Urothelium cell line (cell line): ENCODE measurements at places on chromosomes 2 and 18.

DNA sequence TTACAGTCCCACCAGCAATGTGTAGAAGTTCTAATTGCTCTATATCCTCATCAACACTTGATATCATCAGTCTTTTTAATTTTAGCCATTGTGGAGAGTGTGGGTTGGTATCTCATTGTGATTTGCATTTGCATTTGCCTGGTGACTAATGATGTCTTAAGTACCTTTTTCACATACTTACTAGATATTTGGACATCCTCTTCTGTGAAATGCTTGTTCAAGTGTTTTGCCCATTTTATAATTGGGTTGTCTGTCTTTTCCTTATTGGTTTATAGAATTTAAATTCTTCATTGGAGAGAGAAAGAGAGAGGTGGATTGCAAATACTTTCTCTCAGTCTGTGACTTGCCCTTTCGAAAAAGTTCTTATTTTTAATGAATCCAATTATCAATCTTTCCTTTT lies 14.0 kb upstream of the PPP1CB start:
- DNase-seq, result no peak

GRCh38 chr2:219291394-219291793 lies 12.2 kb downstream of the DNAJB2 start:
- DNase-seq, result no peak

DNA sequence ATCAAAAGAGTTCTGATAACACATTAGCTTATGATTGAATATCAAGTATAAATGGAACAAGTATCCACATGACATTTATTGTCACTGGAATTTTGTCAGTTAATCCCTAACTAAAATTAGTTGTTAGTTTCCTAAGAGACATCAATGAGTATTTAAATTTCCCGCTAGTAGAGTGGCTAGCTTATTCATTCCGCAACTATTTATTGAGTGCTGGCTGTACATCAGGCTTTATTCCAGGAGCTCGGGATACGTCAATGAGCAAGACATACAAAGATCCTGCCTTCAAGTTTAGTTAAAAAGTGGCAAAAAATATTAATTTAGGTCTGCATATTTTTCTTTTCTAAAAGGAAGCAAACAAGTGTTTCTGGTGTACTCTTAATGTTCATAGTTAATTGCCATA lies 59.3 kb downstream of the PRKRA start:
- DNase-seq, result no peak

GRCh38 chr18:48777026-48777743 lies 173.6 kb downstream of the SMAD7 start:
- peak; percentile 71 for DNase-seq

DNA sequence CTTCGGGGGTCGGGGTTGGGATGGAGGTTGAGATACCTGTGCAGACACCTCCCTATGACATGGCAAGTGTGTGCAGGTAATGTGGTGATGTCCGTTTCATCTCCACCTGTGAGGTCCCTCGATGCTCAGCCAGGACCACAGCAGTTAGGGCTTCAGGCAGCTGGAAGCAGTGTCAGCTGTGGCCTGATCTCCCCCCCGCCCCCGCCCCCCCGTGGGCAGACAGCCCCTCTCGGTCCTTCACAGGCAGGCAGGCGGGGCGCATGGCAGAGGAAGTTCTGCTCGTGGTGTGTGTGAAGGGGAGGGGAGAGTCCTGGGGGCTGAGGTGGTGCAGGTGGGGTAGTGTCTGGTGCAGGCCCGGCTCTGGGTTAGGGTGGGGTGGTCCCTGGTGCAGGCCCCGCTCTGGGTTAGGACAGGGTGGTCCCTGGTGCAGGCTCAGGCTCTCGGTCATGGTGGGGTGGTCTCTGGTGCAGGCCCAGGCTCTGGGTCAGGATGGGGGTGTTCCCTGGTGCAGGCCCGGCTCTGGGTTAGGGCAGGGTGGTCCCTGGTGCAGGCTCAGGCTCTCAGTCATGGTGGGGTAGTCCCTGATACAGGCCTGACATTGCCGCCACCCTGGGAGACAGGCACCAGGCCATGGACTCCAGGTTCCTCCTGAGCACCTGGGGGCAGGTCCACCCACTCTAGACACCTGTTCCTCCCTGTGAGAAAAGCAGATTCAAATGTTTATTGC lies 94.3 kb downstream of the NFATC1 start:
- DNase-seq, result no peak

DNA sequence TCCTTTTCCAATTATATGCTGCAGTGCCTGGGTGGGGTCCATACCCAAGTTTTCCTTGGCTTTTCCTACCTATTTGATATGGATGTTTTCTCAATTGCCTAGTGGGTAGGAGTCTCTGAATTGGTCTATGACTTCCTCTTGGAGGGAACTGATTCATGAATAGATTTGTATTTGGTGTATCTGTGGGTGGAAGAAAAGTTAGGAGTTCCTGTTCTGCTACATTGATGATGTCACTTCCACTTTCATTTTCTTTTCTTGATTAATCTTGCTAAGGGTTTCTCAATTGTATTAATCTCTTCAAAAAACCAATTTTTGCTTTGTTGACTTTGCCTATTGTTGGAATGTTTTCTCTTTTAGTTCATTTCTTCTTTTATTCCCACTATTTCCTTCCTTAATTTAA lies 37.4 kb upstream of the SLC9A2 start:
- no peak for DNase-seq

DNA sequence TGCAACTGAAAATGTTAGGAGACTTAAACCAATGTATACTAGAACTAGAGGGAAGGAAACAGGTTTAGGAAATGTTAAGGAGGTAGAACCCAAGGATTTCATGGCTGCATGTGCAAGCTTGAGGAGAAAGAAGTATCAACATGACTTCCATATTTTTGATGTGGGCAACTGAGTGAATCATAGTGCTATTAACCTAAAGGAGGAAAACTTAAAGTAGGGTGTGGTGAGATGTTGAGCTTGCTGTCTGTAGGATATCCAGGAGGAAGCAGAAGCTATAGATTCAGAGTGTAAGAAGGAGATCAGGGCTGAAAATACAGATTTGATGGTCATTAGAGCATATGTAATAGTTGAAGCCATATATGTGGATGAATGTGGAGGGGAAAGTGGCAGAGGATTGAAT lies 31.5 kb downstream of the NDC80 start:
- no peak for DNase-seq

GRCh38 chr2:163527381-163527780 lies 208.4 kb downstream of the FIGN start:
- no peak for DNase-seq

DNA sequence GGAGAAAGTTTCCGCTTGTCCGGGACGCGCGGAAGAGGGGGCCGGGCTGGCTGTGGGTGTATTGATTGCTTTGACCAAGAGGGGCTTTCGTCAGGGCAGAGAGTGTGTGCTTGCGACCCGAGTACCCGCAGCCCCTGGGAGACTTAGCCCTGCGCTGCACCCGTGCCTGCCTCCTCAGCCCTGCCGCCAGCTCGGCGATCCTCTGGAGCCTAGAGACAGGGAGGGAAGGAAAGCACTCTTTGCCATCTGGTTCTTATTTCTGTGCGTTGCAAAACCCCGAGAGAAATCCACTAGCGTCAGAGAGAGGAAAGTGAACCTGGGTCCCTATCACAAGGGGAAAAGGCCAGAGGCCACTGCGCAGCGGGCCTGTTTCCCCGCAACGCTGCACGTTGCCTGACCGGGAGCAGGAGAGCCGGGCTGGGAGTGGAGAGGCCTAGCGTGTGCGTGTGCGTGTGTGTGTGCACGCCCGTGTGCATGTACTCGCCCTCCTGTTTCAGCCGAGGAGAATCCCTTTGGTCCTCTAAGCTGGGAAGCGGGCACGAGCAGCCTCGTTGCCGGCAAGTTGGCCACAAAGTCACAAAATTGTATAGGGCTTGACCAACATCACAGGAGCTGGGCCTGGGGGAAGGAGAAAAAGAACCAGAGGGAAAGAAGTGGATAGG lies 1.7 kb downstream of the SIX3 start:
- DNase-seq, result no peak

- no peak for DNase-seq
Observed at GRCh38 chr18:78611201-78611800, 368.3 kb upstream of the SALL3 start.

GRCh38 chr18:67199993-67200617 lies 316.4 kb downstream of the DSEL start:
- DNase-seq, result peak; percentile 3

DNA sequence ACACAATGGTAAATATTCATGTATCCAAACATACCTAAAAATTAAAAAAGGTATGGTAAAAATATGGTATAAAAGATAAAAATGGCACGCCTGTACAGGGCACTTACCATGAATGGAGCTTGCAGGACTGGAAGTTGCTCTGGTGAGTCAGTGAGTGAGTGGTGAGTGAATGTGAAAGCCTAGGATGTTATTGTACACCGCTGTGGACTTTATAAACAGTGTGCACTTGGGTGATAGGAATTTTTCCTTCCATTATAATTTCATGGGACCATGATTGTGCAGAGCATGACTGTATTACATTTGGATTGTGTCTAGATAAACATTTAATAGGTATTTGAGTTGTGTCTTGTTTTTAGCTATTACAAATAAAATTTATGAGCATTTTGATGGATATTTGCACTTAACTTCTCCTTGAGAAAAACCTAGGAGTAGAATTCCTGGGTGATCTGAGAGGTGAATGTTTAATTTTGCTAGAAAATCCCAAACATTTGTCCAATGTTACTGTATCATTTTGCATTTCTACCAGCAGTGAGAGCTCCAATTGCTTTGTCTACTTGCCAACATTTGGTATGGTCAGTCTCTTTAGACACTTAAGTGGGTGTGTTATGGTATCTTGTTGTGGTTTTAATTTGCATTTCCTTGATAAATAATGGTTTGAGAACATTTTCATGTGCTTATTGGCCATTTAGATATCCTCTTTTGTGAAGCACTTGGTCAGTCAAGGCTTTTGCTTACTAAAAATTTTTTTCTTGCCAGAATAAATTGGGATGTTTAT lies 81.7 kb downstream of the BCL2L11 start:
- DNase-seq, result no peak

- DNase-seq, result no peak
Observed at GRCh38 chr2:239831861-239832489, 193.2 kb downstream of the NDUFA10 start.

DNA sequence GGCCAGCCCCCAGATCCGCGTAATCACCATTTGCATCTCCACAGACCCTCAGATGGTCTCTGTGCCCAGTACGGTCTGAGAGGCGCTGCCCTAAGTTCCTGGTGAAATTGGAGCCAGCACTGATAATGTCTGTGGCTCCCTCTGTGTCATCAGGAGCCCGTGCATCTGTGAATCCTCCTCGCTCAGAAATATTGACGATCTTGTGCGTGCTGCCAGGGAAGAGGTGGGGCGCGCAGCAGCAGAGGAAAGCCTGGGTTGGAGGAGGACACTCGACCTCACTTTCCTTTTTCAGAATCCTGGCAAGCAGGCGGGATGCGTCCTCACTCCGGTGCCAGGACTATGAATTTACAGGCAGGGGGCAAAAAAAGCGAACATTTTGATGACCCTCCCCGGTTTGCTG lies 686.1 kb upstream of the SALL3 start:
- DNase-seq, result peak; percentile 59

GRCh38 chr2:143148757-143149156 lies 19.5 kb downstream of the ARHGAP15 start:
- DNase-seq, result no peak

GRCh38 chr2:44970846-44971450 lies 29.4 kb downstream of the SIX3 start:
- DNase-seq, result peak; percentile 55

DNA sequence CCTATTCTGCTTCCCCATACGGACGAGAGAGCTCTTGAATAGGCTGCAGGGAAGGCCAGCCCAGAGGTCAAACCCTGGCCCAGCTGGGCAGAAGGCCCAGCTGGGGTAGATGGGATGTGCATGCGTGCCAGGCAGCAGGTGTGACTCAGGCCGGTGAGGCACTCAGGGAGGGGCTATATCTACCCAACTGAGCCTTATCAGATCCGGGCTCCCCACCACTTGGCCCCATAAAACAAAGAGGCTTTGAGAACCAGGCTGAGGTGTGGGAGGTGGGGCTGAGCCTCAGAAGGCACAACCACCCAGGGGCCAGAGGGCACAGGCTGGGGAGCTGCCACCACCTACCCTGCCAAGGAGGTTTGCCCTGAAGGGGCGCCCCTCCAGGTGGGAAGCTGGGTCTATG lies 8.0 kb upstream of the CFAP65 start:
- peak; percentile 37 for DNase-seq

- DNase-seq, result no peak
Observed at GRCh38 chr18:79077181-79077580, 8.0 kb downstream of the ATP9B start.

DNA sequence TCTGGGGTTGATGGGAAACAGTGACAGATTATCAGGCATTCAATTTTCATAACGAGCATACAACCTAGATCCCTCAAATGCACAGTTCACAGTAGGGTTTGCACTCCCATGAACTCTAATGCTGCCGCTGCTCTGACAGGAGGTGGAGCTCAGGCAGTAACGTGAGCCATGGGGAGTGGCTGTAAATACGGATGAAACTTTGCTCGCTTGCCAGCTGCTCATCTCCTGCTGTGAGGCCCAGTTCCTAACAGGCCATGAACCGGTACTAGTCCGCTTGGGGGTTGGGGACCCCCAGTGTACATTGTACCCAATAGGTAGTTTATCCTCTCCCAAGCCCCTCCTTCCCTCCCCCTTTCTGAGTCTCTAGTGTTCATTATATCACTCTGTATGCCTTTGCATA lies 94.6 kb downstream of the PTH2R start:
- no peak for DNase-seq

GRCh38 chr2:20450201-20450999 lies 3.5 kb downstream of the RHOB start:
- no peak for DNase-seq

DNA sequence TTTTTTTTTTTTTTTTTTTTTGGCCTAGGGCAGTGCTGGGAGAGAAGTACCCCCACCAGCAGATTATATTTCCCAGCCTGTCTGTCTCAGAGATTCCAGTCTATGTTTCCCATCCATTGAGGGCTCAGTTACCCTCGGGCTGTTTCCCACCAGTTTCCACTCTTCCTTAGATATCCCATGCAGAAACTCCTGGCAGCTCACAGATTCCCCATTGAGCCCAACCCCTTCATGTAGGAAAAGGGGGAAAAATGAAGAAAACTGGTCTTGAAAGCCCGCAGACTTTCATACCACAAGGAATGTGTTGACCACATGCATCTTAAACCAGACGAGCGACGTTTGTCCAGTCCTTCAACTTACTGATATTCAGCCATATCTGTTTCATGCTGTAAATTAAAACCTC lies 15.2 kb downstream of the ASXL3 start:
- DNase-seq, result no peak
